Hematopoietic multipotent progenitor cell treated with erythropoietin and hydrocortisone succinate and interleukin-3 and kit ligand, for 8 days (in vitro differentiated cells): ENCODE measurements at places on chromosomes 1 and 21.
A peak's percentile ranks its signal among the peaks of the same experiment; 100 is the strongest.

GRCh38 chr1:98145655-98146054 is 224.8 kb upstream of the DPYD start:
- no peak for DNase-seq

DNA sequence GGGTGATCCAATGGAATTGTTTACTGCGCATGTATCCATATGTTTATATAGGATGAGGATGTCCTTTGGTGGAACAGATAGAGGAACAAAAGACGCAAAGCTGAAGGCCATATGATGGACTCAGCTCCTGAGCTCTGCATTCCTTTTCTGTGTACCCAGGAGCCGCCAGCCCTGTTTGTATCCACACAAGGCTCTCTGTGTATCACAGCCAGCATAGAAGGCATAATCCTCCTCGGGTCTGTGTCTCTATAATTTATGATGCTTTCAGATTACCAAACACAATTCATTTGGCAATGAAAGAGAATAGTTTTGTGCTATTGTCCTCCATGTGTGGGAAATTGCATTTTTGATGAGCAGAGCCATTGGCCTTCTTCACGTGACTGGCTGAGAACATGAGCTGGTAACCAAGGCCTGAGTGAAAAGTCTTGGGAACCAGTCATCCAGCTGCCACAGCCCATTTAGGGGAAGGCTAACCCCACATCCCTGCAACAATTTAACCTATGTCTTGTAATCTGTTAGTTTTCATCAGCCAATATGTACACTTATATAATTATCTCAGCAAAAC is 119.2 kb downstream of the PBX1 start:
- DNase-seq, result no peak

GRCh38 chr1:115428676-115429075 is 90.6 kb upstream of the NGF start:
- no peak for DNase-seq

DNA sequence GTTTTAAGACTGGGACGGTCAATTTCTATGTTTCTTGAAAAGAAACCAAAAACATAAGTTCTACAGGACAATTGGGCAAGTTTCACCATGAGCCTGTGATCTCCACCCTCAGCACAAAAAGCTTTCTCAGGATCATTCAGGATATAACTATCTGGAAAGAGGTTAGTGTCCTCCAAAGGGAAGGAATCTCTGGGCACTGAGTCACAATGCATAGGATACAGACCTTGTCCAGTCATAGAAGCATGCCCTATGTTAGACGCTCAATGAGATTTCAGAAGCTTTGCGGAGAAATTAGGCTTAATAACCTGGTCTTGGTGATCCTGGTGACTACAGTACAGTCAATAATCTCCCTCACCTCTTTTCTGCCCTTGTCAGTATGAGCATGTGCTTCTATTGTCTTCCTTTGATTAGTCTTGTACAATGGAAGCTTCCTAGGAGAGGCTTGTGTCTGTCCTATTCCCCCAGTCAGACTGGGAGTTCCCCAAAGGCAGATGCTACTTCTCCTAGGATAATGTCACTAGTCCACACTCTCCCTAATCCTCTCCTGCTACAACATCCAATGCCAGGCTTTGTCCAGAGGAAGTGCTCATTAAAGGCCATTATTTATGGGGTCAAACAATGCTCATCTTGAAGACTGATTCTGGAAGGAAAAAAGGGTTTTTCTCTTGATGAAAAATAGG is 97.4 kb downstream of the KCNH1 start:
- no peak for DNase-seq

GRCh38 chr1:207218512-207219362 is 102.7 kb upstream of the CD55 start:
- peak; percentile 84 for DNase-seq

DNA sequence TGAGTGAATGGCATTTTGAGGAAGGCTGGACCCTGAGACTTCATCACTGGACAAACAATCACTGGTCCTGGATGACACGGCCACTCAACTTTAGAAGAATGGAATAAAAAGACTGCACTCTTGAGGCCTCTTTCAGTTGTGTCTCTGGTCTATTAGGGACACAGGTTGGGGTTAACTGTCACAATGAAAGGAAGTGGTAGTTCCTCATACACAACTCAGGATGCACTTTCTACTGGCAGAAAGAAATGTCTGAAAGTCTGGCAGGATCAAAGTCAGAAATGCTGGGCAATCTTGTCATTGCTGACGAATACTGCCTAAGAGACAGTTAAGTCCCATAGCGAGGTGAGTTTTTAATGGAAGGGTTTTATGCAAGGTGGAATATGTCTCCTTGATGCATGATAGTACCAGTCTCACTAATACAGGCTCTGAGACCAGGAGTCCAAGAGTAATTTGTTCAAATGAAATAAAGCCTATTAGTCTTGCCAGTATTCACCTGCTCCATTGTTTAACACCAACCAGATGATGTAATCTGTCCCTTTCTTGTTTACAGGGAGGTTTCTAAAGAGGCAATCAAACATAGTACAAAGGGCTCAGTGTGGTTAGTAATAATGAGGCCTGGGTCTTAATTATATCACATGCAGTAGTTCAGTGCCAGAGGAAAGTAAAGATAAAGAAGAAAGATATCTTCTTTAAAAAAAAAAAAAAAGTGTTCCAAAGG is 11.2 kb upstream of the RRP15 start:
- DNase-seq, result no peak

- peak; percentile 13 for DNase-seq
These were observed 76.7 kb upstream of the SCCPDH start for GRCh38 chr1:246647513-246647912.

DNA sequence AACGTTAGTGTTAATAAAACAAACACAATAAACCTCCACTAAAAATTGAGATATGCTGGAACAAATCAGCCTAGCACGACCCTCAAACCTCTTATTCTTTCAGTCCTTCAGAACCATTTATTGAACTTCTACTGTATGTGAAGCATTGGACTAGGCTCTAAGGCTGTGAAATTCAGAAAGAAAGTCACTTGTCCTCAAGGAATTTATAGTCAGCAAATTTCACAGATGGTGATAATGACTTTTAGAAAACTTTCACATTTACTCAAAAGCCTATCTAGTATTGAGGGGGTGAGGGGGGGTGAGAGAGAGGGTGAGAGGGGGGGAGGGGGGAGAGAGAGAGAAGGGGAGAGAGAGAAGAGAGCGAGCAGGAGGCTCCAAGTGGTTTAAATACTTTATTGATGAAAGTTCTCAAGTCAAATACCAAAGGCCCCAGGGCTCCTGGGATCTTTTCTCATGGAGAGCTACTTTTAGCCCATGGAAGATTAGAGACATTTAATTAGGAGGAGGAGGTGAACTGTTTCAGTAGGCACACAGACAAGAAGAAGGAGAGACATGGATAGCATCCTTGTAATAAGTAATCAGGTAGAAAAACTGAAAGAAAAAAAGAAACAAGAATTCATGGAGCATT is 66.3 kb upstream of the SSX2IP start:
- DNase-seq, result no peak

- no peak for DNase-seq
These were observed 33.6 kb upstream of the GPR52 start for GRCh38 chr1:174414203-174414602.

GRCh38 chr1:20349971-20350370 is 59.3 kb downstream of the VWA5B1 start:
- no peak for DNase-seq
